ENCODE measurements at places on chromosomes 11 and 22.

GRCh38 chr11:34915136-34916014 is 804 bp downstream of the APIP start:
- no peak for DNase-seq

DNA sequence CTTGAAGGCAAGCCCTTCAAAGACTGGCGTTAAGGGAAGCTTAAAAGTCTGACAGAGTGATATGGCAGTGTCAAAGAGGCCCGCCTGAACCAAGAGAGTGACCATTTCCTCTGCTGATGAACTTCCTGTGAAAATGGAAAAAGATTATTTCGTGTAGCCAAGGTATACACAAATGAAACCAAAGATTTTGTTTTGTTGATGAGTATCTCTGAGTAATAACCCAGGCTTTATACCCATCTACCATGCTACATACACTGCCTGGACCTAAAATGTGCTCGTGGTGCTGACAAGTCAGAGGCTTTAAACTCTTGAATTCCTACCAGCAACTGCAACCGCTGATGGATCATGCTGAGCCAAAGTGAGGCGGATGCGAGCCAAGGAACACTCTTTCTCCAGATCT is 21.0 kb upstream of the FNBP4 start:
- DNase-seq = no peak

DNA sequence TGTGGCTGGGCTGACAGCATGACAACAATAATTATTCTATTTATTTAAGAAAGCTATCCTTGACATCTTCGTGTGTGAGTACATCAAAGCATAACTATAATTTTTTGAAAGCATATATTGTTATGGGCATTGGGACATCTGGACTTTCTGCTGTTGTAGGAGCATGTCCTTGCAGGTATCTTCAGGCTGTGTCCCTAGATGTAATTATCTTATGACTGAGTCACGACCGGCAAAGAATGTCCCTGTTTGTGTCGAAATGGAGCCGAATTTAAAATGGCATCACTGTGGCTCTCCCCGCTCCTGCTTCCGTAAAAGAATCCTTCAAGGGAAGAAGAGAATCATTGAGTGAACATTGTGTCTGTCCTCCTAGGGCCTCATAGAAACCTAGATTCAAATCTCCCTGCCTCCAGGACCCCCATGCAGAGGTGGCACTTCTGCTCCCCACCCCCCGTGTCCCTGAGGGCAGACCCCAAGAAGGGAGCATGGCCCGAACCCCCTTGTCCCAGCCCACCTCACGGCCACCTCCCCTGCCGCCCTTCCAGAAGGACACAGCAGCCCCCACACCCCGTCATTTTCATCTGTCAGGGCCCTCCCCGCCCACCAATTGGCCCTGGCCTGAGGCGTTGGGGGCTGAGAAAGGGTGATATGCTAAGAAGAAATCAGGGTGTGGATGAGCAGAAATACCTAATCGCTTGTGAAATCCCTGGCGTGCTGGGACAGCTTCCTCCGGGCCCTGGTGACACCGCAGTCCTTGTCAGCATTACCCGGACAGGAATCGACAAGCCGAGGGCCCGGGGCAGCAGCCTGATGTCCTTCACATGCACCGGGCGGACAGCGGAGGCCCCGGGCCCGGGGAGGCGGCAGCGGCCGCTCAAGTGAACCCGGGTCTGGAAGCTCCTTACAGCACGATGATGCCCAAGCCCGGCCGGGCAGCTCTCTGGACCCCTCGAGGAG is 48.6 kb upstream of the SLC22A12 start:
- no peak for DNase-seq

DNA sequence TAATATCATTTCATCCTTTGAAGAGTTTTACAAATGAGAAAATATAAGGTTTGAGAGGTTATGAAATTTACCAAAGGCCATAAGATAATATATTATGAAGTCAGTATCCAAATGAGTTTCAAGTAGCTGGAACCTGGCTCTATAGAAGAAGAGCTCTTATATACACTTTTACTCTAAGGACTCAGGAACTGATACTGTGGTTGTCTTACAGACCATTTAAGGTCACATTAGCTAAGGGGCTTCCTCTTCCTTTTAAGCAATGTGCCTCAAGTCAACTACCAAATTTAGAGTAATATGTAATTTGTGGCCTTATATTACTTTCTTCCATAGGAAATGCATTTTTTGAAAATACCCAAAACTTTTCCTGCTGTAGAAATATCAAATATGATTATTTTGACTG is 369.3 kb downstream of the DLG2 start:
- DNase-seq = no peak

- no peak for DNase-seq
These were observed 7.6 kb upstream of the CACNA1I start for GRCh38 chr22:39562839-39563489.

DNA sequence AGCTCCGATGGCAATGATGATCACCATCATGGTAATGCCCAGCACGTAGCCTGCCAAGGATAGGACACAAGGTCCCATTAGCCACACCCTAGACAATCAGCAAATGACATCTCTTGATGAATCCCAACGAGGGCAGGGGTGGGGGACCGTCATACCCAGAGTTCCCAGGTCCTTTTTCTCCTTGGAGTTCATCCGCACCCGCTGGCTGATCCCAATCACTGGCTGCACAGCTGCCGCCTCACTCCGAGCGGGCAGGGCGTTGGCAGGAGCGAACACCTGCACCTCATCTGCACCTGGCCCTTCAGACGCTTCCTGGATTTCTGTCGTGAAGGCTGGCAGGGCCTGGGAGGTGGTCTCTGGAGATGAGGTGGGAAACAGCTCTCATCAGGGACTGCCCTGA is 2.9 kb downstream of the PIK3IP1 start:
- DNase-seq = no peak

GRCh38 chr11:73381589-73381988 is 5.4 kb downstream of the RELT start:
- DNase-seq = no peak

GRCh38 chr22:23264610-23265367 is 84.5 kb downstream of the BCR start:
- no peak for DNase-seq

DNA sequence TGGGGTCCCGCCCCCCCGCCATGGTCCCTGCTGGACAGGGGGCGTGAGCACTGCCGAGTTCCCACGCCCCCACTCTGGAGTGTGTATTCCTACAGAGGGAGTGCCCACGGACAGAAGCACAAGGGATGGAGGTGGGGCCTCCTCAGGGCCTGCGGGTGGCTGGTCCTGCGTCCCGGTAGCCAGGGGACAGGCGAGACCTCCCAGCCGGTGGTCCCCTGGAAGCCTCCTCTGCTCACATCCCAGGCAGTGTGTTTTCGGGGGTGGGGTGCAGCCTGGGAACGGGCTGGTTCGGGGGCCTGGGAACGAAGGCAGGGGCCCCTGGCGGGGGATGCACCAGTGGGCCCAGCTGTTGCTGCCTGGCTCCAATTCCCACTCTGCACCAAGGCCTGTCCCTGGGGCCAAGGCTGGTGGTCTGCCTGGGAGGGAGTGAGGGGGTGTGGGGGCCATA is 16.1 kb downstream of the GP1BB start:
- no peak for DNase-seq

DNA sequence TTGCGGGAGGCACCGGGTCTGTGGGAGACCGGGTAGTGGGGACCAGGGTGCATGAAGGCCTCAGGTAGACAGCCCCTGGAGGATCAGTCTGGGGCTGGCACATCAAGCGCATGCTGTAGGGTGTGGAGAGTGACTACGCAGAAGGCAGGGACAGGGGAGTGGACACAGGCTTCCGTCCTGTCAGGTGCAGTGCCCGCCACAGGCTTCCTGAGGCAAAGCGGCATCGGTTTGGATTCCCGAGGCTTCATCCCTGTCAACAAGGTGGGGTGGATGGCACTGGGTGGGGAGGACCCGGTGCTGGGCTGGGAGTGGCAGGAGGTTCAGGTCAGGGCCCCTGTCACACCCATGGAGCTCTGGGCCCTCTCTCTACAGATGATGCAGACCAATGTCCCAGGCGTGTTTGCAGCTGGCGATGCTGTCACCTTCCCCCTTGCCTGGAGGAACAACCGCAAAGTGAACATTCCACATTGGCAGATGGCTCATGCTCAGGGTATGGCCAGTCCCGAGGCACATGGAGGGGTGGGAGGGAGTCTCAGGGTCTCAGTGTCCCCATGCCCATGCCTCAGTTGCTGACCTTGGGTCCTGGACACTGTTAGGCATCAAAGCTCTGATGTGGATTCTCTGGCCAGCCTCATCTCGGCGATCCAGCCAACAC is 4.5 kb upstream of the LZTR1 start:
- DNase-seq = no peak

DNA sequence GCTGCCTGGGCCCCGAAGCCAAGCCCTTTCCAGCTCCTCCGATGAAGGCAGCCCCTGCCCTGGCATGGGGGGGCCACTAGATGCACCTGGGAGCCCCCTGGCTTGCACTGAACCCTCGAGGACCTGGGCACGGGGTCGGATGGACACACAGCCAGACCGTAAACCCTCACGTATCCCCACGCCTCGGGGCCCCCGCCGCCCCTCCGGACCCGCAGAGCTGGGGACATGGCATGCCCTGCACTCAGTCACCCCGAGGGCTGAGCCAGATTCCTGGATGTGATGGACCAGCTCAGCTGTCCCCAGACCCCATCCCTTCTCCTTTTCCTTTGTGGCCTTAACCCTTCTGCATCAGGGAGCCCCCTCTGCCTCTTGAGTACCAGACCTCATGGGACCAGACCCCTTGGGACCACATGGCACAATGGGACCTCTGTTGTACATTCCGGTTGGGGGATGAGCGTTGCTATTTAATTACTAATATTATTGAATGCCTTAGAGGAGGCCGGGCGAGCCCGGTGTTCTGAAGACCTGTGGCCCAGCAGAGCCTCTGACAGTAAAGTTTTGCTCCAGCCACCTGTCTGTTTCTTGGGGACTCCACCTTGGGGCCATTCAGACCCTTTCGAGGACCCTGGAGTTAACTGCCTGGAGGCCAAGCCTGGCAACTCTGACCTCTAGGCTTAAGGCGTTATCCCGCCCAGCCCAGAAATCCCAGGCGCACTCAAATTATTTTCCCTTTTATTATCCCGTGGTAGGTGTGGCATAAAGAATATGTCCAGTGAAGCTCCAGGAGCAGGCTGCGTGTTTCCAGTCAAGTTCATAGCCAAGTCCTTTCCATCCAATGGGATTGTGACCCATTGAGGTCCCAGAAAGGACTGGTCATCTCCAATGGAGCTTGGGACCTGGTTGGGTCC is 3.0 kb downstream of the RASL10A start:
- DNase-seq = no peak

- no peak for DNase-seq
These were observed 38.1 kb upstream of the CSNK2A3 start for GRCh38 chr11:11391169-11391568.

DNA sequence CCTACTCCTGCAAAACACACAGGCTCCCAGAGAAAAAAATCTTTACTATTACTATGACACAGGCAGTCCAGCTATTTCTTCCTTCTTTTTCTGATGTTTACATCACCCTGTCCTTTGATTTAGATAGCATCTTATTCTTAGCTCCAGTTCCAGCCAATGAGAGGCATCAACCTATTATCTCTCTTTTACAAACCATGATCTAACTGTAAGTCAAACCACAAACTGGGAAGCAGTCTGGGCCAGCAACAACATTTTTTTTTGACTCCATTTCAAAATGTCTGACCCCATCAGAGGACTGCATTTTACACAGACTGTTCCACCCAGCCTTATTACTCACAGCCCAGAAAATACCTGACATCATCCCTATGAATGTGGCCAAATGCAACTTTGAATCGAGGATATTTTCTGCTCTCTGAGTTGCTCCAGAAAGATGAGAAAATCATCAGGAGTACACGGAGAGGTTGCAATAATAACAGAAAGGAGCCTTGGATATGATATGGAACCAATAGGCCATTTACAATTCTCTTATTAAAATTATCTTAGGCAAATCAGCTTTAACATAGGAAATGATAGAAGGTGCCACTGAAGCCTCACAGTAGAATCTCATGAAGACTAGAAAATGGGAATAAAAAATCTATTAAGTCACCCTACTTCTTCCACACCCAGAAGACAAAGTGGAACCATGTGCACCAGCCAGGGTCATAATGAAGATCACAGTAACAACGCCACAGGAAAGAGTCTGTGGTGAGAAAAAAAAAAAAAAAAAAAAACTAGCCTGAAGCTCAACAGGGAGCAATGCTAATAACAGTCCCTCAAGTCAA is 21.2 kb downstream of the TBRG1 start:
- no peak for DNase-seq

GRCh38 chr11:93933230-93933629 is 82.8 kb upstream of the VSTM5 start:
- DNase-seq = no peak

GRCh38 chr11:3055891-3056290 is 1.3 kb downstream of the CARS1 start:
- DNase-seq = no peak

Data from cortex of kidney (tissue), 1 donor.